Activated T-cell treated with anti-CD3 and anti-CD28 coated beads, Interleukin-2, amount 50 U/mL, for 4 hours (primary cell): ENCODE measurements at places on chromosomes 2 and 18.

GRCh38 chr18:66560094-66560493 is 43.8 kb downstream of the CDH19 start:
- no peak for DNase-seq

DNA sequence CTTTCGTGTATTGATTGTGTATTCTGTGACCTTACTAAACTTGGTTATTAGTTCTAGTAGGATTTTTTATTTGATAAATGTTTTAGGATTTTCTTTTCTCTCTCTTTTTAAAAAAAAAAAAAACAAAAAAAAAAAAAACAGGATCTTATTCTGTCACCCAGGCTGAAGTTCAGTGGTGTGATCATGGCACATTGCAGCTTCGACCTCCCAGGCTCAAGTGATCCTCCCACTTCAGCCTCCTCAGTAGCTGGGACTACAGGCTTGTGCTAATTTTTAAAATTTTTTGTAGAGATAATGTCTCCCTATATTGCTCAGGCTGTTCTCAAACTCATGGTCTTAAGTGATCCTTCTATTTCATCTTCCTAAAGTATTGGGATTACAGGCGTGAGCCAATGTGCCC is 19.0 kb downstream of the TTLL4 start:
- no peak for DNase-seq

DNA sequence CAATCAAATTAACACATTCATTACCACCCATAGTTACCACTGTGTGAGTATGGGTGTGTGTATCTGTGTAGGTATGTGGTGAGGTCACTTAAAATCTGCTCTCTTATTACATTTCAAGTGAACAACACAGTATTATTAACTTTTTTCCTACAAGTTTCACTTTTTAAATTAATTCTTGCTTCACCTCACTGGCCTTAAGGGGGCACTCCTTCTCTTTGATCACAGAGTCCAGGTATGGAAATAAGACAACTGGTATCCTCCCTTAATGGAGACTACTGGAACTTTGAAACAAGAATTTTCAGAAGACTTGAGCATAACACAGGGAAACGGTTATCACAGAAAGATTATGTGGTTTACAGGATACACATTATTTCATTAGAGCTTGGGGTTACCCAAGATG is 255.8 kb downstream of the ASXL3 start:
- DNase-seq, result no peak

DNA sequence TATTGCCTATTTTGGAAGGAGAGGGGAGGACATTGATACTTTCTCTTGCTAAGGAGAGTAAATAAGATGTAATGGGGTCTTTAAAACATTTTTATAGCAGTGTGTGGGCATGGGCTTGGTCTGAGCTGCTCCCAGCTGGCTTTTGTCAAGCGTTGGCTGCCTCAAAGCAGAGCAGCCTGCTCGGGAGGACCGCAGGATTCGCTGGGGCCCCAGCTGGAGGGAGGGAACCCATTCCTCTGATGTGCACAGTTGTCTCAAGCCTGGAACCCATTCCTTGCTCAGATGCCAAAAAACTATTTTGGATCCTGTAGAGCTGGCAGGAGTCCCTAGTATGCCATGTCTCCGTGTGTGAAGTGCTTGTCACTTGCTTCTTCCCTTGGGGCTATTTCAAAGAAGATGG is 59.4 kb upstream of the RMDN2 start:
- no peak for DNase-seq

DNA sequence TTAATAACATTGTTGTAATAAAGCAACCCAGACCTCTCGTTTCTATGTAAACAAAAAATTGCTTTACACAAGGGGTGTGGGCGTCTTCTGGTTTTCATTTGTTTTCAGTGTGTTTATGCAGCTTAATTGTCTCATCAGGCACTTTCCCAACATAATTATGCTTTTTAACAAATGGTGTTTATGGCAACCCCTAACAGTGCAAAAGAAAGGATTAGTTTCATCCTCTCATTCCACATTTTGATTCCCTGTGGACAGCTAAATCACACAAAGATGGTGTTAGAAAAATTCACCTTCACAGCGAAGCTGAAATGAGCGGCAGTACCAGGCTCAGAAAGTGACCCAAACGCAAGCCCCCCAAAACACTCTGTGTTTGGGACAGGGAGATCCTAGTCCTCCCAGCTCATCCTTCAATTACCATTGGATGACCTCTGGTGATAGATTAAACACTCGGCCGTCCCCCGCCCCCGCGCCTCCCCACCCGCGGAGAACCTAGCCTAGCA is 724 bp downstream of the FTCDNL1 start:
- no peak for DNase-seq

DNA sequence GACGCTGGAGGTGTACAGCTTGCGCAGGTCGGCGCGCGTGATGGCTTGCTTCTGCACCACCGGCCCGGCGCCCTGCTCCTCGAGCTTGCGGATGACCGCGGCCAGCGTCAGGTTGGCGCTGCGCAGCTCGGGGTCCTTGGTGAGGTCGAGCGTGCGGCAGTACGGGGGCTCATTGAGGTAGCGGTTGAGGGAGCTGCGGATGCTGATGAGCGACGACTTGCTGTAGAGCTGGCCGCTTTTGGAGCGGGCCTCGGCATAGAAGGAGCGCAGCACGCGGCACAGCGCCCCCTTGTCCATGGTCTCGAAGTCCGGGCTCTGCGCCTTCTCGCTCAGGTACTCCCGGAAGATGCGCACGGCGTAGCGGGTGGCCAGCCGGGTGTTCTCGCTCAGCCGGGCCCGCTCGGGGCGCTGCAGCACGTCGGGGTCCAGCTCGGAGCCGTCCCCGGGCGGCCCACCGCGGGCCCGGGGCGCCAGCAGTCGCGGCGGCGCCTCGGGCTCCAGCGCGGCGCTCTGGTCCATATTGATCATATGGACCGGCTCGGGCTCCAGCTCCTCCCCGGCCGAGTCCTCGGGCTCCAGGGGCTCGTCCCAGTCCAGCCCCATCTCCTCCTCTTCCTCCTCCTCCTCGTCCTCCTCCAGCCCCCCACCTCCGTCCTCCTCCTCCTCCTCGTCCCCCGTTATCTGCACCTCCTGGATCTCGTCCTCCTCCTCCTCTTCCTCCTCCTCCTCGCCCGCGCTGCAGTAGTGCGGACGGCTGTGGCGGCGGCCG is 523 bp downstream of the KCTD1 start:
- DNase-seq, result peak; percentile 44

DNA sequence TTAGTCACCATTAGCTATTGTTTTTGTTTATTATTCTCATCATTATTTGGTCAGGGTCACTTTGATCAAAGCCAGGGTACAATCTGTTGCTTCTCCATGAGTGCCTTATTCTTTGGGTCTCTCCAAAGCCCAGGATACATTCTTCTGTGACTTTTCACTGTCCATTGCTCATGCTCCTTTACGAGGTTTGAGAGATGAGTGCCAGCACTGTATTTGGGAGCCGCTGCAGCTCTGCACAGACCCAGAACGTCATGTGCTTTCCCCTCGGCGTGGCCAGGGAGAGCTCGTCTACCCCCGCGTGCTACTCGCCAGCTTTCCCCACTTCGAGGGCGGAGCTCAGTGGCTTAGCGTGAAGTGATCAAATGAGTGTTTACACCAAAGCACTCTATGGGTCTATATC is 123.7 kb downstream of the COL6A3 start:
- no peak for DNase-seq

- DNase-seq, result no peak
These were observed 47.3 kb upstream of the SERPINE2 start for GRCh38 chr2:224086226-224086914.

DNA sequence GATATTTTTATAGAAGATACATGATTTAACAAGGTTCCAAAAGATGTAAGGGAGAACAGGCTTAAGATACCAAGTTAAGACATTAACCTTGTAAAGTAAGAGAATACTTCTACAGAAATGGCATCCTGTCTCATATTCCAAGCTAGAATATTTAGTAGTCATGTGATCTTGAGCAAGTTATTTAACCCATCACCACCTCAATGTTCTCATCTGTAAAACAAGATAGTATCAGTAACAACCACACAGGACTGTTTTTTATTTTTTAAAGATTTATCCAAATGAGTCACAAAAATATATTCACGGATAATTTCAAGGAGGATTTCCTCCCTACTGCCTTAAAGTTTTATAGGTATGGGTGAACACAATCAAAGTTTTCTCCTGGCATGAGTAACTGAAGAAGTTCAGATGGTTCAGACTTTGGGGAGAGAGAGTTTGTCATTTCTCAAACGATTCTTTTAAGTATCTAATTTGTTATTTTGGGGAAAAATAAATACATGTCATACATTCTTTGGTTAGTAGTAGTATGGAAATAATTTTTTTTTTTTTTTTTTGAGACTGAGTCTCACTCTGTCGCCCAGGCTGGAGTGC is 25.9 kb downstream of the ROCK1 start:
- DNase-seq, result no peak

- DNase-seq, result no peak
These were observed 38.9 kb downstream of the THAP4 start for GRCh38 chr2:241598061-241598460.

- DNase-seq, result no peak
These were observed 6.4 kb downstream of the TRAK2 start for GRCh38 chr2:201444746-201445465.

DNA sequence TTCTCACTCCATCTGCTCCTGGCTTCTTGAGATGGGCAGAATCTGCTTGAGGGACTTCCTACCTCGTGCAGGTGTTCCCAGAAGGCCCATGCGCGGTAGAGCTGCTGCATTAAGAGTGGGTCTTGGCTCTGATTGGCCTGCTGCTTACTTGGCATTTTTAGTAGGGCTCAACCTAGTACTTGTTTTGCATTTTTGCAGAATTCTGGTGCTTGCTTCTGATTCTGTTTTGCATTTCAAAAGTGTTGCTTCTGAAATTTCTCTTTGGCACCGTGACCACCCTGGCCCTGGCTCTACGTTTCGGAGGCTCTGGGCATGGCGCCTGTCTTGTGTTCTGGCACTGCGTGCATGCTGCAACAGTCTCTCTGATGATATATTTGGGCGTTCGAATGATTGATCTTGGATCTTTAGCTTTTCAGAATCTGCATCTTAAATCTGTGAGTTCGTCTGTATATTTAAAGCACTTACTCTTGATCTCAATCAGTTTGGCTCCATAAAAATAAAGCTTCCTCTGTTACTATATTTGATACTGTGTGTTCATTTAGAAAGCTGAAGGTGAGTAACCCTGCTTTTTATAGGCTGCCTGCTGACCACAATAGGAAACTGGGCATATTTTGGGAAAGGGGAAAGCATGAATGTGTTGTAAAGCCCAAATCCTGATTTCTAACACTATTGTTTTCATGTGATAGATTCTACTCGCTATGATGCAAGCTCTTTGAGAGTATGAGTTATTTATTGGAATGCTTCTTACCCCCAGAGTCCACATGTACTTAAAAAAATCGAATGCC is 22.2 kb downstream of the EFR3B start:
- DNase-seq, result no peak

DNA sequence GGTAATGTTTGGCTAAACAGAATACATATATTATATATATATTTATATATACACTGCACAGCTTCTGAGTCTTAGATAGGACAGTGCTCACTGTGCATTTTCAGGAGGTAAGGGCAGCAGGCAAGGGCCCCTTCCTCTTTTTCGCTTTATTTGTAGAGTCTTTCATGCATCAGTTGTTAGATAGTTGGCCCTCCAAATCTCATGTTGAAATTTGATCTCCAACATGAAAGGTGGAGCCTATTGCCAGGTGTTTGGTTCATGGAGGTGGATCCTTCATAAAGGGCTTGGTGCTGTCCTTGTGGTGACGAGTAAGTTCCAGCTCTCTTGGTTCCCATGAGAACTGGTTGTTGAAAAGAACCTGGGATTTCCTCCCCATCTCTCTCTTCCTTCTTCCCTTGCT is 48.1 kb downstream of the TSN start:
- DNase-seq, result no peak

GRCh38 chr2:46841621-46842020 is 74.0 kb downstream of the MCFD2 start:
- no peak for DNase-seq

DNA sequence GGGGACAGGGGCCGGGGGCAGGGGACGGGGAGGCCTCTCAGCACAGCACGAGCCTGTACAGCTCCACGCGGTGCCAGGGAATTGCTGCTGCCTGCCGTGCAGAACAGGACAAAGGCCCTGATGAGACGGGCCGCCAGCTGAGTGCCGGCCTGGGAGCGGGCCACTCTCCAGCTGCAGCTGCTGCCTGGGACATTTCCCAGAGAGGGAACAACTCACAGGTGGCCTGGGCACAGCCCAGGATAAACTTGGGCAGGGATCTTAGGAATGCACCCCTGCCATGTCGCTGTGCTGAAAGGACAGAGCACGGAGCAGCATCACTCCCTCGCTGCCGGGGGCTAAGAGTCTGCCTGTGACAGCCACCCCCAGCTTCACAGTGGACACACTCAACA is 38.8 kb downstream of the CENPO start:
- DNase-seq, result no peak

GRCh38 chr18:44374966-44375365 is 305.7 kb upstream of the SETBP1 start:
- no peak for DNase-seq

DNA sequence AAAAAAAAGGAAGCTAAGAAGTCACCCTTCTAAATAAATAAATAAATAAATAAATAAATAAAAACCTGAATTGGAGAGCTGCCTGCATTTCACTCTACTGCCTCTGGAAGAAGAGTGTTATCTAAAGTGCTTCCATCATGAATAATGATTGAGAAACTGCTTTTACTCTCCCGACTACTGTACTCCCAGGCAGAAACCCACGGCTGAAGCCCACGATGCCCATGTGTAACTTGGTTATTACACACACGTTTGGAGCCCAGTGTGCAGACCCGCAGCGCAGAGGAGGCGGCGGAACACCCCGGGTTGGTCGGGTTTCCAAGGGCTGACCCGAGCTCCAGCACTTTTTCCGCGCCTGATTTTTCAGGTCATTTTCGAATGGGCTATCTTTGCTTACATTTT is 697 bp upstream of the SPATS2L start:
- DNase-seq, result no peak

DNA sequence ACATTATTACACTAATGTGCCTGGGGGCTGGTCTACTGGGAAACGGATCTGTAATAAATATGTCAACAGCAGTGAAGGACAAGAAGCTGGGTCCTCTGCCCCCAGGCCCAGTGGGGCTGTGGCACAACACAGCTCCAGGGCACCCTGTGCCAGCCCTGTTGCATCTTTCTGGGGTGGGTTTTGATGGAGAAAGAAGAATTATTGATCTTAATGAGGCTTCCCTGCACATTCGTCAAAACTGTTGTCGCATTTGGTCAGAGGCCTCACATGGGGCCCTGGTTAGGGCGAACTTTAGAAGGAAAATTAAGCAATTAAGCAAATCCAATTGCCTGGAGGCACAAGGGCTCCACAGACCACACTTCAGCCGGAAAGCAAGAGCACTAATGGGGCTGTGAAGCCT is 30.0 kb upstream of the TWIST2 start:
- DNase-seq, result no peak

GRCh38 chr2:240595381-240596079 is 9.0 kb downstream of the CAPN10 start:
- peak; percentile 28 for DNase-seq

GRCh38 chr18:3592864-3593263 is 142.9 kb downstream of the TGIF1 start:
- DNase-seq, result no peak

DNA sequence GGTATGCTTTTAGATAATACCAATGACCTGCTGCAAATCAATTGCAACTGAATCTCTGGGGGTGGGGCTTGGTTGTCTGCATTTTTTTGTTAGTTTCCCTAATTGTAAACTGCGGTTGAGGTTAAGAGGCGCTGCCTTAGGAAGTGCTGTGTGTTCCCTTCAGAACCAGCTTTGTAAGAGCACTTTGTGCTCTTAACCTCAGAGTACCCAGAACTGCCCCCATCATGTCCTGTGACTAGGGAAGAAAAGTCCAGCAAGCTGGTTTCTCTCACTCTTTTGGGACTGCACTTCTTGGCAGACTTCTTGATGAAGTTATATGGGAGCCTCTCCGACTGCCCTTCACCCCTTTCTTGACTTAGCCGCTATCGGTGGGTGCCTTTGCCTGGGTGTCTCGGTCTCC is 245.5 kb upstream of the CXCR4 start:
- no peak for DNase-seq
